Panc1 (cell line): ENCODE measurements at places on chromosomes 12 and 14.

DNA sequence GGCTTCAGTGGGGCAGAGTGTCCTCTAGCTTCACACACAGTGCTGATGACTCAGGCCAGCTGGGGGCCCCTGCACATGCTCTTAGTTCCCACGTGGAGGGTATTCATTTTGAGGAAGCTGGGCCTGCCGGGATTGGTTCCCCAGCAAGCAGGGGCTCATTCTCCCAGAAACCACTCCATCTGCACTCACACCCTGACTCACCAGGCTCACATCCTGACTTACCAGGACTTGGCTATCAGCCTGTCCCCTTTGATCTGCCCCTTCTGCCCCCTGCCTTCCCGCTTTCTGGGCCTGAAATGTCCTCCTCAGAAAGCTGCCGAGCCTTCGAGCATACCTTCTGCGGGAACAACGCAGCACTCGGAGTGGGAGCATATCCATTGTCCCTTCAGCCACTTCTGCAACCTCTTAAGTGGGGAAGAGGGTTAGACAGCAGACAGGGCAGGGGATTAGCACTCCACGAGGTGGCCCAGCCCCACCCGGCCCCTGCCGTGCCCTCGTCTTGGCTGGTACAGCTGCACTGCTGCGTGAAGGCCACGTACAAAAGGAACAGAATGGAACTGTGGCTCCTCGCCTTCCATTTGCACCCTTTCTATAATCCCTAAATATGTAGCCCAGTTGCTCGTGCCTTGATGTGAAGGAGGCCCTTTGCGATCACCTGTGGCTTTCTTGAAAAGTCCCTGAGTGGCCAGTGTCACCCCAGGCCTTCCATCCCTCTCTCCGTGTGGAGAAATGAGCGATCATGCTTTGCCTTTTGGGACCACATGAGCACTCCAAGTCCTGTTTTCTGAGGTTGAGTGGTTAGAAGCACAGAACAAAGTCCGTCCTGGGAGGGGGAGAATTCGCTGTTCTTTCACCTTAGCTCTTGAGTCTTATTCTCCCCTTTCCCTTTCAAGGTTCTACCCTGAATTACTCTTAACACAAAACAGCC is 26.1 kb downstream of the TPCN1 start:
- no peak for DNase-seq

DNA sequence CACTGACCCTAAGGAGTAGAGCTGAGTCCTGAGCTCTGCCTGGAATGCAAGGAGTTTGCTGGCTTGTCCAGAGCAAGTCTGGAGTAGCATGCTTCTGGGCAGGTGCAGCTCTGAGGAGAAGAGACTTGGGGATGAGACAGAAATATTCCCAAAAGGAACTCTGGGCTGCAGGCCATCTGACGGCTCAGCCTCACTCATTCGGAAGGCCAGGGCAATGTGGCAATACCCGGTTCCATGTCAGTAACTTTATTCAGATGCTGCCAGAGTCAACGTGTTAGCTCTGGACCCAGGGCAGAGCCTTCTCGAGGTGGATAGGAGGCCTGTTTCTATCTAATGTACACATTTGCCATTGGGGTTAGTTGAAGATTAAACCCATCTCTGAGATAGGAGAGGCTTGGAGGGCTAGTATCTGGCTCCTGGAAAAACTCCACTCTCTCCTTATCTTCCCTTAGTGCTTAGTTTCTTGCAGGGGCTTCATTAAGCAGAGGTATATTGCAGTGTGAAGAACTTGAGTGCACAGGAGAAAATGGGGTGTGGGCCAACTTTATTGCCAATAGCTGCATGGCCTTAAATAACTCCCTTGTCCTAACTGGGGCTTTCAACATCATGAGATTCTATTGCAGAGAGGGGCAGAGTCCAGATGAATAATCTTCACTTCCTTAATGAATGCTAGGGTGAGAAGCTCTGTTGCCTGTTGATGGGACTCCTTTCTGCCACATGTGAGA is 65.6 kb downstream of the NTF3 start:
- DNase-seq: no peak

DNA sequence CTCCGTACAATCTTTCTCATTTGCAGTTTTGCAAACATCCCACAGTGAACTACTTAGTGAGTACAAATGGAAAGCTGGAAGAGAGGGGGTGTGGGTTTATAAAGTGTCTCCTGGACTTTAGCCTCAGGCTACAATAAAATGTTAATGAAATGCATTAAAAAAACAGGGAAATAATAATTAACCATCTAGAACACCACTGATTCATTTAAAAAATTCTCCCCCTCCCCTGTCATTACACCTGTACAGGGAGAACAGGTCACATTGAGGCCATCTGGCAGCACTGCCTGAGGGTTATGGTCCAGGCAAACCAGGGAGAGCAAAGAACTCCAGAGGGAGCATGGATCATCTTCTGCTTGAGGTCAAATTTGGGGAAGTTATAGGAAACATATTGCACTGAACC is 96.3 kb downstream of the TSPAN8 start:
- no peak for DNase-seq

- DNase-seq: no peak
These were observed 107.9 kb upstream of the WSCD2 start for GRCh38 chr12:108021141-108021540.

DNA sequence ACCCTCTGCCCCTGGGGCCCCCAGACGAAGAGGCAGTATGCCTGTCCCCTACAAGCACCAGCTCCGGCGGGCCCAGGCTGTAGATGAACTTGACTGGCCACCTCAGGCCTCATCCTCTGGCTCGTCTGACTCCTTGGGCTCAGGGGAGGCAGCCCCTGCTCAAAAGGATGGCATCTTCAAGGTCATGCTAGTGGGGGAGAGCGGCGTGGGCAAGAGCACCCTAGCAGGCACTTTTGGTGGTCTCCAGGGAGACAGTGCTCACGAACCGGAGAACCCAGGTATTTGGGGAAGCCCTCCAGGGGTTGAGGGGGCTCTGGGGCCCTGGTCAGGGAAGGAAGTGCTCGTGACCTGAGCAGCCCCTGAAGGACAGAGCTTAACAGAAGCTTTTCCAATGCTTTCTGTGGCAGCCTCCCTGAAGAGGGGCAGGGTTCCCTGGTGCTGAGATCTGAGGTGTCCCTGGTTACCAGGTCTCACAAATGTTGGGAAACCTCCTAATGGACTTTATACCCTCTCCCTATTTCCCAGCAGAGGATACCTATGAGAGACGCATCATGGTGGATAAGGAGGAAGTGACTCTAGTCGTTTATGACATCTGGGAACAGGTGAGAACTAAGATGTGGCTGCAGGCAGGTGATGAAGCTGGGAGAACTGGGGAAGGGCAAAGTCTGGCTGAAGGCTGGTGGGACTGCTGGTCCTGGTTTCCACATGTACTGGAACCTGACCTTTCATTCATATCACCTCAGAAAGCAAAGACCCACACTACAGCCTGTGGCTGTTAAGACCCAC is 1.9 kb downstream of the REM2 start:
- no peak for DNase-seq
